ENCODE measurements at places on chromosomes 3 and 15.
A peak's percentile ranks its signal among the peaks of the same experiment; 100 is the strongest.

DNA sequence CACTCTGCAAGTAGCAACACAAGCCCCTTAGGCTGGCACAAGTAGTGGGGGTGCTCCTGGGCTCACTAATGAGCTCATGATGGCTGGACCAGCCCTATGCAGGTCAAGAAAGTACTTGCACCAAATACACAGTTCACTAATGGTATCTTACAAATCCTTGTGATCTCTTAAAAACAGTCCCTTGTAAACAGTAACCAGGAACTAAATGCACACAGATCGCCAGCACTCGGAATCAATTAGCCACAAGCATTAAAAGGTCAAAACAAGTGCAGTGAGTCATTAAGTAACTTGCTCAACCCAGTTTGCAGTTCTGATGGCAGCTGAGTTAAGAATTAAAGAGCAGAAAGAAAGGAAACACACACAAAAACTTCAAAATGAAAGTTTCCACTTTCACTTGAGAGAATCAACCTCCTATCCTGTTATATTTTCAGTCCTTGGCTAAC lies 43.2 kb downstream of the ARHGEF3 start:
- no peak for DNase-seq

DNA sequence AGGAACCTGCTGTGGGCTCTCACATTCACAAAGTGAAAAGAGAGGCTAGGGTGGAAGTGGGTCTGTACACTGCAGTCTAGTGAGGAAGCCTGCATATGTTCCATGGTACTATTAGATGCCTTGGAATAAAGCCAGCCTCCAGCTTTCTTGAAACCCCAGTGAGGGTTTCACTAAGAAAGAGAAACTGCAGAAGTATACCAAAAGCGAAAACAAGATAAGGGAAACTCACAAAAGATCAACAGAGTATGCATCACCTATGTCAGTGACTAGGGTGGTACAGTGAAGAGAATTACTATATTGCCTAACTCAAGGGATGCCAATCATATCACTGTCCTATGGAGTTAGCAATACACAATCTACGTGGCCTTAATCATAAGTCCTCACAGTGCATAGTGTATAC lies 212.5 kb upstream of the GADL1 start:
- no peak for DNase-seq

- DNase-seq: no peak
These were observed 88.8 kb upstream of the TBL1XR1 start for GRCh38 chr3:177286034-177286433.

GRCh38 chr15:85757073-85757938 lies 37.4 kb downstream of the KLHL25 start:
- no peak for DNase-seq

- peak; percentile 9 for DNase-seq
These were observed 198.9 kb upstream of the LPP start for GRCh38 chr3:187954873-187955586.

DNA sequence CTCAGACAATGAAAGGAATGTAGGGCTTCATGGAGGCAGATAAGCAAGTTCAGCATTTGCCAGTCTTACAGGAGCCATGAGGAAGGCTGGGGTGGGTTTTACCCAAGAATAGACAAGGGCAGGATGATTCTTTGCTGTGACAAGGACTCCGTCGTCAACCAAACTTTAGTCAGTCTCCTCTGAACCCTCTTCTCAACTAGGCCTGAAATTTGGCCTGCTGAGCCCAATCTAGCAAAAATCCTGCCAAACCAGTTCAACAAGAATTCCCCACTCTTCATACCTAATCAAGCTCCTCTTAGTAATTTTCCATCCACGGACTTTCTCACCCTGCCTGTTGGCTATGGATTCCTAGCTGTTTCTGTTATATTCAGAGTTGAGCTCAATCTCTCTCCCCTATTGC lies 280.5 kb downstream of the TBL1XR1 start:
- no peak for DNase-seq

GRCh38 chr3:136819731-136820679 lies 1.1 kb downstream of the SLC35G2 start:
- peak; percentile 25 for DNase-seq

GRCh38 chr15:25406846-25407245 lies 32.0 kb downstream of the UBE3A start:
- DNase-seq: no peak

DNA sequence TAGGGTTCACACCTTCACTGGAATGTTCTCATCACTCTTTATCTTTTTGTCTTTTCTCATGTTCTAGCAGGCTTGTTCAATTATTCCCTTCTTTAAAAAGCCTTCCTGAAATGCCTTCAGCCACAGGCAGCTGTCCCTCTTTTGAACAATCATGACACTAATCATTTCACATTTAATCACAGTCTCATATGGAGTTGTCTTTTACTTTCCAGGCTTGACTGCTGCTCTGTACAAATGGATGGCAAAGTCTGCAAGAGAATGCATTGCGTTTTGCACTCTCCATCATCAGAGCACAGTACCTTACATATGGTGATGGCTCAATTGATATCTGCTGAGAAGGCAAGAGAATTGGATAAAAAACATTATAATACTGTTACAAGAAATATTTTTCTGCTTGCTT lies 529.8 kb downstream of the DIPK2A start:
- no peak for DNase-seq

GRCh38 chr3:142888481-142889211 lies at the start of gene PCOLCE2:
TSS of gene PCOLCE2 (minus strand) at chr3:142889083. CDS start at chr3:142888896, 187 bp downstream.
- DNase-seq: peak; percentile 12

- DNase-seq: peak; percentile 13
These were observed 110.8 kb downstream of the BBX start for GRCh38 chr3:107633327-107634098.

GRCh38 chr15:70061696-70062270 lies 35.9 kb downstream of the TLE3 start:
- no peak for DNase-seq

GRCh38 chr3:61666615-61667330 lies 105.4 kb downstream of the PTPRG start:
- no peak for DNase-seq

DNA sequence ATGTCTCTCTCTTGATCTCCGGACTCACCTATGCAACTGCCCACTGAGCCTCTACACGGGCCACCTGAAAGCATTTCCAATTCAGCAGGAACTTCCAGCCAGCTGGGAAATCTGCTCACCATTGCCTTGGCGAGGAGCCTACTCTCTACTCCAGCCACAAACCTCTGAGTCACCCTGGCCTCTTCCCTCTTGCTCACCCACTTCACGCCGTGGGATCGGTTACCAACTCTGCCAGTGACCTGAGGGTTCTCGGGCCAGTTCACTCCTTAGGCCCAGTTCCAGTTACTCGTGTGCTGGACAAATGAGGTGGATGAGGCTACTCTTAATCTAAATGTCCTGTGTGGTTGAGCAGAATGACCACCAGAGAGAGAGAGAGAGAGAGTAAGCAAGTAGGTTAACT lies 70.1 kb downstream of the CEMIP start:
- DNase-seq: no peak

DNA sequence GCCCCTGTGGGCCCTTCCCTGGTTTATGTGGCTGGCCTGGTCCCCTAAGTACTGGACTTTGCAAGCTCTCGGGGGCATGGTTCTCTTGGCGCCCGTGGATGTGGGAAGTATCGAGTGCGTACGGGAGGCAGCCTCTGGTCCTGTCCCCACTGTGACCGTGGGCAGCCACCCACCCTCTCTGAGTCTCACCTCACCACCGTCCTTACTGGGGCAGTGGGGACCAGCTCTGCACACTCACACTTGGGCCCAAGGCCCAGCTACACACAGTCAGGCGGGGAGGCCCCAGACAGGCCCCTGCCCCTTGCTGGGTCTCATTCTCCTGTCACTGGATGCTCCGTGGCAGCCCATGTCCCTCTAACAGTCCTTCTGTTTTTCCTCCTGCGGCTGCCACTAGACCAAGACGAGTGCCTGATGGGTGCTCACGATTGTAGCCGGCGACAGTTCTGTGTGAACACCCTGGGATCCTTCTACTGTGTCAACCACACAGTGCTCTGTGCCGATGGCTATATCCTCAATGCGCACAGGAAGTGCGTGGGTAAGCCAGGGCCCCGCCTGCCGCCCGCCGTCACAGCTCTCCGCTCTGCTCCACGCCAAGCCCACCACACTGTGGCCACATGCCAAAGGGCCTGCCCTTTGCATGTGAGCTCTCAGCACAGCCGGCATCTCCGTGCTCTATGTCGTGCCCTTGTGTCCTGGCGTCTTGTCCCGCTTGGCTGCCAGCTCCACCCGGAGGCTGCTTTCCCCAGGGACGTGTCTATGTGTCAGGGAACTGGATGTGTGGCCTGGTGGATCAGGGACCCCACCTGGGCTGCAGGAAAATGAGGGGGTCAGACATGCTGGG lies 72.7 kb downstream of the FBLN2 start:
- DNase-seq: no peak

- DNase-seq: no peak
These were observed 941 bp upstream of the SLC26A6 start for GRCh38 chr3:48636149-48636655.

GRCh38 chr3:120801484-120801883 lies 58.9 kb downstream of the GTF2E1 start:
- DNase-seq: no peak

GRCh38 chr15:62107571-62108121 lies 40.9 kb downstream of the C2CD4A start:
- DNase-seq: no peak

- DNase-seq: no peak
These were observed 536.4 kb downstream of the RSL24D1 start for GRCh38 chr15:54660356-54660755.

DNA sequence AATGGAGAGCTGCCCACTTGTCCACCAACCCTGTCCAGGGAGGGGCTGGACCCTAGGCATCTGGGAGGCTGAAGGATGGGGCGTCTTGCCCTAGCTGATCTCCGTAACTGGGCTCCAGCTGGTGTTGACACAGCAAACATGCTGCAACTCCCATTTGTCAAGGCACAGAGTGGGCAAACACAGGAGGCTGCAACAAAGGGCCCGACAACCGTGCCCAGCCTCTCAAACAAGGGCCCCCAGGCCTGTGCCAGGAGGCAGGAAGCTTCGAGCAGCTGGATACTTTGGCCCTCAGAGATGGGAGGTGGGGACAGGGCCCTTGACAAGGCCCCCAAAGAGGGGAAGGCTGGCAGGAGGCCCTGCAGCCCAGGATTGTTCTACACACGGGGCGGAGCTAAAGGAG lies 64.2 kb upstream of the TMEM115 start:
- DNase-seq: no peak

GRCh38 chr3:27554706-27555105 lies 70.5 kb upstream of the SLC4A7 start:
- DNase-seq: no peak

DNA sequence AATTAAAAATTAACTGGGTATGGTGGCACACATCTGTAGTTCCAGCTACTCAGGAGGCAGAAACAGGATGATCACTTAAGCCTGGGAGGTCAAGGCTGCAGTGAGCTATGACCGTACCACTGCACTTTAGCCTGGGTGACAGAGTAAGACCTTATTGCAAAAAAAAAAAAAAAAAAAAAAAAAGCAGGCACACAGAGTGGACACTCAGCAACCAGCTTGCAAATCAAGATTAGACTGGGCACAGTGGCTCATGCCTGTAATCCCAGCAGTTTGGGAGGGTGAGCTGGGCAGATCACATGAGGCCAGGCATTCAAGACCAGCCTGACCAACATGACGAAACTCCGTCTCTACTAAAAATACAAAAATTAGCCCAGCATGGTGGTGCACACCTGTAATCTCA lies 5.4 kb downstream of the CLN6 start:
- DNase-seq: no peak

DNA sequence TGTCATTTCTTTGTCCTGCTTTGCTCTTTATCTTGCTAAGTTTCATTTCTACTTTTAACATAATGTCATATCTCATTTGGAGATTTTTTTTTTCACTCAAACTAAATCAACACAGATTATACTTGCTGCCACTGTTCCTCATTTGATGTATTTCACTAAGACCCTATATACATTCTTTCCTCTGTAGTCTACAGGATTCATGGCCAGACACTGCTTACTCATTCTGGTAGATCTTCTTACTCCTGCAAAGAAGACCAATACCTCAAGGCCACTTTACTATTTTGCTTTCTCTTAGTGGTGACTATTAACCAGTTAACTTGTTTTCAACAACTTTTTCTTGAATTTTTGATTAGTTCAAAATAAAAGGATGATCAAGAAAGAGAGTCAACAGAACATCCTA lies 26.6 kb downstream of the SLC24A5 start:
- no peak for DNase-seq

GRCh38 chr15:75924576-75924975 lies 20.9 kb downstream of the FBXO22 start:
- DNase-seq: no peak

DNA sequence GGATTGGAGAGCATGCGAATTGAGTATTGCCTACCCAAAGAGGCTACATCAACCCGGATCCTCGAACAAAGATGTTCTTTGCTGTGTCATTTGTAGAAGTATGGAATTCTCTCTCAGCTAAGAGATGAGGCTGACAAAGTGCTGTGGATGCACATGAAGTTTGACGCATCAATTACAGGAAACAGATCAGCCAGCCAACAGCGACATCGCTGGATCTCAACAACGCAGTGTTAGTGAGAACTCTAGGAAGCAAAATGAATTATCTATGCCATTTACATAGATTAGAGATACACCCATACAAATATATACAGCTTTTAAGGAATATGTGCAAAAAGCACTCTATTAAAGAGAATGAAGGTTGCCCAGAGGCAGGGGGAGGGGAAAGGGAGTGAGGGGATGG lies 160.6 kb upstream of the RGMA start:
- no peak for DNase-seq

DNA sequence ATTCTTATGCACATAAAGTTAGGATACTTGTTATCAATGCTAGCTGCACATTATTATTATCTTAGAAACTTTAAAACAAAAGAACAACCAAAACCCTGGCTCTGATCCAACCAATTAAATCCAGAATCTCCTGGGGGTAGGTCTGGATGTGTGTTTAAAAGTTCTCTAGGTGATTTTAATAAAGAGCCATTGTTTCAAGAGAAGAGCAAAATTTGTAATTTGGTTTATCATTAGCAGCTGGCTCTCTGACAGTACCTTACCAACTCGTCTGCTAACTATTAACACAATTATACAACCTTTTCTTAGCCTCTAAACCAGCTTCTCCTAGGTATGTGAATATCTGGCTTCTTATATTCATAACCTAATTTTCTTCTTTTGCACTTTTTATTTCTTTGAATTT lies 68.9 kb downstream of the IFT80 start:
- no peak for DNase-seq

- DNase-seq: no peak
These were observed 577.0 kb upstream of the ARRDC4 start for GRCh38 chr15:97383516-97383915.
